Liver (tissue), 10 donors: ENCODE measurements at places on chromosomes 11 and 22. TPM values are rescaled to one million over a fixed set of nuclear protein-coding genes. Genes with fewer than 3 reads are reported as not detected.

Gene DDI1
- not detected for total RNA-seq

Gene KIRREL3
- total RNA-seq: 0.08 TPM

Gene JHY
- 0.14 TPM for total RNA-seq

Gene OR8J3
- not detected for total RNA-seq

Gene OR8A1
- not detected for total RNA-seq

Gene TRIM51
- not detected for total RNA-seq

DNA sequence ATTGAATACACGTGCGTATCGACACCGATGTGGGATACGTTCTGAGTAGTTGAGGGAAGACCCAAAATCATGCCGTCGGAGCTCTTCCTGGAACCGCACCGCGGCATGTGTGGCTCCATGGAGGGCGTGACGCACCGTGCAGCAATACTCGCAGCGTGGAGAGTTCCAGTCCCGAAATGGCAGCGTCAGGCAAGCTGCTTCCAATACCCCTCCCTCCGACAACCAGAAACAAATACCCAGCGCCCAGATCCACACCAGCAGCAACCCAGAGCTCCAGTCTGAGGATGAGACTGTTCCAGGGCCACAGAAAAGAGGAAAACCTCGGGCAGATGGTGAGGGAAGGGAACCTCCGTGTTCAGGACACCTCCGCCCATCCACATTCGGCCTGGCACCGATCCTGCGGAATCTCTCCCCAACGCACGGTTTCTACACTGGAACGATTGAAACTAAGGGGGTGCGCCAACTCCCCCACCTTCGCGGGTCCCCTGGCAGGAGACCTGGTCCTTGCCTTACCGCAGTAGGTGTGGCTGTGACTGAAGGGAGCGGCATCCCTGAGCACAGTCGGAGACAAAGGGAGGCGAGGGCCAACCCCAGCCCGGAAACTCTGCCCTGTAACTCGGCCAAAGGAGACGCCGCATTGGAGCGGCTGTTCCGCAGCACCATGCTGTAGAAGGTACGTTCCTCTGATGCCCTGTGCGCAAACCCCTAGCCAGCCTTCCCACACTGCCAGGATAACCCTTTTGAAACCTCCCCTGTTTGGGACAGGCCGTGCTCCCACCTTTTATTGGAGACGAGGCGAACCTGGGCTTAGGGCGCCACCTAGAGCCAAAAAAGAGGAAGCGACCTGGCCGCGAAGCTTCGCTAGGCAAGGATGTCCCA is 28.2 kb downstream of the DBX1 start:
- peak; percentile 62 for DNase-seq

DNA sequence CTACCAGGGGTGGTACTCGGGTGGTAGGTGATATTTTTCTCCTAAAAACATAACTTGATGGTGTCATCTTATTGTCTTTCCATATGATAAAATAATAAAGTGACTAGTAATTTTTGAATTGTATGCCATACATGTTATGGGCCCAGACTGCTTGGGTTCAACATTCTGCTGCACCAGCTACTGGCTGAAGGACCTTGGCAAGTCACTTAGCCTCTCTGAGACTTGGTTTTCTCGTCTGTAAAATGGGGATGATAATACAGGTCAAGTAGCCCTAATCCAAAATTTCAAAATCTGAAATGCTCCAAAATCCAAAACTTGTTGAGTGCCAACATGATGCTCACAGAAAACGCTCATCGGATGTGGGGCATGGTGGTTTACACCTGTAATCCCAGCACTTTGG is 35.6 kb upstream of the TFIP11 start:
- no peak for DNase-seq

GRCh38 chr22:26416670-26417276 is 12.3 kb upstream of the ASPHD2 start:
- DNase-seq: no peak

- DNase-seq: no peak
Observed at GRCh38 chr11:110468121-110468520, 38.4 kb downstream of the FDX1 start.

- no peak for DNase-seq
Observed at GRCh38 chr11:43356336-43356735, 2.4 kb upstream of the TTC17 start.

DNA sequence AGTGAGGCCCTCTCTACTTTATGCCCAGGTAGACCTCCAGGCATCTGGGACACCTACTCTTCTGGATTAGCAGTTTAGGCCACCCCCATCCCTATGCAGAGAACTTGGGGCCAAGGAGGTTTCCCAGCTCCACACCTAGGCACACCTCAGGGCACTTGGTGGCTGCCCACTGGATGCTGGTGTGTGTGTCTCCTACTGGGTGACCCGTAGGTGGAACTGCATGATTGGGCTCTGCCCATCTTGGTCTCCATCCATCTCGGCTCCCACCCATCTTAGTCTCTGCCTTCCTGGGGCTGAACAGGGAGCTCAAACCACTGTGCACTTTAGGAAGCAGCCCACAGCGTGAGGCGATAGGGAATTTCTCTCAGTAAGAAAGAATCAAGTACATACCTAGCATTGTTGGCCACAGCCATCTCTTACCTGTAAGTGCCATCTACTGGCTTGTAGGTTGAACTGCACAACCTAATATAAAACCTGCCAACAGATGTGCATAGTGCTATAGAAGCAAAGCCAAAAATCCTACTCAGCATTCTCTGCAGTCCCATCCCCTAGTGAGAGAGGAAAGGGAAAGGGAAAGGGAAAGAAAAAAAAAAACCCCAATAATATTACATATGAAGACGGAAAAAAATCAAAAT is 61.6 kb upstream of the PTPN5 start:
- DNase-seq: no peak

- no peak for DNase-seq
Observed at GRCh38 chr11:67392183-67392715, 463 bp downstream of the RAD9A start.

GRCh38 chr11:2796508-2797113 is 89.0 kb downstream of the CDKN1C start:
- no peak for DNase-seq

- no peak for DNase-seq
Observed at GRCh38 chr11:13269775-13270174, 7.8 kb upstream of the BMAL1 start.

GRCh38 chr11:65826984-65827735 is 6.6 kb upstream of the SNX32 start:
- no peak for DNase-seq

- DNase-seq: no peak
Observed at GRCh38 chr11:101600924-101601323, 17.1 kb upstream of the TRPC6 start.

DNA sequence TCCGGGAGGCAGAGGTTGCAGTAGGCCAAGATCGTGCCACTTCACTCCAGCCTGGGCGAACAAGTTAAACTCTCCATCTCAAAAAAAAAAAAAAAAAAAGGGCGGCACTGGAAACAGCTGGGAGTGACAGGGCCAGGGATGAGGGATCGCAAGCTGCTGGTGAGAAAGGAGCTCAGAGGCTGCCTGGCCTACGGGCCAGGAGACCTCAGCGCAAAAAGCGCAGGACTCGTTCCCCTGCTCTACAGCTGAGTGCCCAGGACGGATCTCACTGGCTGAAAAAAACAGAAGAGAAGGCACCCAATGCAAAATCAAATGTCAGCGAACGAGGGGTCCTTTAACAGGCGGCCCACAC is 650 bp upstream of the NUP50 start:
- DNase-seq: no peak

- no peak for DNase-seq
Observed at GRCh38 chr11:74195828-74196227, 24.7 kb downstream of the PPME1 start.

DNA sequence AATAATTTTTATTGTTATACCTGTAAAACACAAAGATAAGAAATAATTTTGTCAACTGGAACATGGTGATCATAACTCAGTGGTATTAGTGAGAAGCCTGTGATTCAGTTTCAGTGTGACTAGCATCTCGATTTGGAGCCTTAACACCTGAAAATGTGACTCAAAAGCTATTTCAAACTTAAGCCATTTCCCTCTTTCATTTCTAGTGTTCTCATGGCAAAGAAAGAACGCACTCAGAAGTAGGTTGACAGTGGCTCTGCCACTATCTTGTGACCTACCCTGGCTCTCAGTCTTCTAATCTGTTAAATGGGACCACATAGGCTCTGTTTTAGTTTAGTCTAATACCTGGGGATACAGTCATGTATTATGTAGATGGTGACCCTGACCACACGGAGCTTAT is 62.7 kb downstream of the ISX start:
- DNase-seq: no peak

DNA sequence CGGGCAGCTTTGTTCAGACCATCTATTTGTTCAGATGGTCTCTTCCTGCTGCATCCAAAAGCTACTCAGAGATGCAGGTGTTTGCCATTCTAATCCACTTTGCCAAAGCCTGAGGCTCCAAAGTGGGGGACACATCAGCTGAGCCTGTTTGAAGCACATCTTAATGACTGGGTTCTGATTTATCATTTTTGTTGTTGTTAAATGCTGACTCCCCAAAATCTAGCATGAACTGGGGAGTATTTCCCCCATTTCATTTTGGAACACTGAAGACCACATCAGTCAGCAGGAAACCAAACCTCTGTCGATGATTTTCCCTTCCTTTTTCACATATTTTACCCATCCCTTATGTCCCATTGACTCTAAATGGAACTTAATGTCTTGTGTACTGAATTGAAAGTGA is 262.6 kb downstream of the NTM start:
- no peak for DNase-seq

DNA sequence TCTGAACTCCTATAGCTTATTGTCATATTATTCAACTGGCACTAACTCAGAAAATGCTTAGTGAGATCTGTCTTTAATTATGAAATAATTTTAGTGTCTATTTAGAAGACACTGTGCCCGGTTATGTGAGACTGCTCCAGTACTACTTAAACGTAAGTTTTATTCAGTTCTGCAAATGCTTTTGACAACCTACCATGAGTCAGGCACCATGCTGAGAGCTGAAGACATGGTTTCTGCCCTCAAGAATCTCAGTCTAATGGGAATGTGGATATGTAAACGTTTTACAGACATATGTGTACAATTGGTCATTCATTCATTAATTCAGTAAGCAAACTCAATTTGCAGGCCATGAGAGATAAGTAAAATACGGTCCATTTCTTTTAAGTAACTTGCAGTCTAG is 40.0 kb downstream of the DCUN1D5 start:
- no peak for DNase-seq

GRCh38 chr22:46587061-46587460 is 33.1 kb upstream of the GRAMD4 start:
- DNase-seq: no peak

DNA sequence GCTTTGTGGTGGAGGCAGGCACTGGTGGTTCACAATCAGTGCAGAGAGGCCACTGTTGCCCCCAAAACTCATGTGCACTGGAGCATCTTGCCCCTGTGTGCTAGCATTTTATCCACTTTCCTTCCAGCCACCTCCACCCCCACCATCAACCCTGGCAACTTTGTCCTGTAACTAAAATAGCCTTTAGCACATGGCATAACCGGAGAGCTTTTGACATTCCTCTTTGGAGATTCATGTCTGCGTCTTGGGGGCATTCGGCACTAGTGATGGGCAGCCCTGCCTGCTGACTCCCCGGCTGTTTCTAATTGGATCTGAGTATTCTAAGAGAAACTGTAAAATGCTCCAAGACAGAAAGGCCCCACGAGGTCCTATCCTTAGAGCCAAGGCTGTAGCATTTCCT is 15.8 kb downstream of the SHISA8 start:
- no peak for DNase-seq

DNA sequence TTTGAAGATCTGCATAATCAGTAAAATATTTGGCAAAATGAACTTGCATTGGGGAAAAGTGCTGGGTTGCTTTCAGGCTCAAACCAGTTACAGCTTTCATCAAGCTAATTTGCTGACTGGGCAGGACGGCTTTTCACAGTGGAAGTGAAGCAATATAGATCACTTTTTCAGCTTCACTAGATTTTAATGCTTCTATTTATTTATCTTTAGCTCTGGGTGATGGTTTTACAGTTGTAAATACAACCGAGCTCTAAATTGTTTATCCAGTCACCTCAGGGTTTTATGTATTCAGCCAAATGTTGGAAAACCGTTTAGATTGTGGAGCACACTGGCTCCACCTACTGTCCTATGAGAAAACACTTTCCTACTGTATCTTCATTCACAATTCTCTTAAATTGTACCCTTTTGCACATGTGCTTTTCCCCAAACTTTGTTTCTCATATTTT is 58.2 kb downstream of the ACER3 start:
- no peak for DNase-seq

- no peak for DNase-seq
Observed at GRCh38 chr22:25358421-25359170, 139.2 kb downstream of the CRYBB2 start.
